Mammary epithelial cell (primary cell): ENCODE measurements at places on chromosomes 6 and 20.

GRCh38 chr6:166314454-166314853 lies 6.3 kb upstream of the PRR18 start:
- DNase-seq: no peak

DNA sequence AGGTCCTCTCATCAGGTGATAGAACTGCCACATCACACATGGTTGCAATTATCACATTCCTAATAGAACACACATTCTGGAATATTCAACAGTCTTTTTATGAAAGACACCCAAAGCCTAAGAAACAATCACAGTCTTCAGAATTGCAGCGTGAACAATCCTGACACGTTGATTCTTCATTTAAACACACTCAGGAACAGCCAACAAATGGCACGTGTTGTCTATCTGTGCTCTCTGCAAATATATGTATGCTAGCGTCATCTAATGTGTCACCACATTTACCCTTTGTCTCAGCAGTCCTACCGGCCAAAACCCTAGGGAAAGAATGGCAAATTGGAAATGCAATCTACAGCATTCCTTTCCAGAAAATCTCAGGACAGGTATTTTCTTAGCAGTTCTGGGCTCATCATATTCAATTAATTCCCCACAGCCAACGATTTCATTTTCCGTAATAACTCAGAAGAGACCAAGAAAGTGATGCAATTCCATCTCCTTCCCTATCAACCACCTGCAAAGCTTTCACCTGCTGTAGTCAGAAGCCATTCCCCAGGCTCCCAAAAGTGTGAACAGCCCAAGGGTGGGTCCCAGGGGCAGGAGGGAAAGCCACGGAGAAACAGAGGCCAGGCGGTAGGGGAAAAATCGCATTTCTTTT lies 280.3 kb upstream of the JARID2 start:
- DNase-seq: no peak

DNA sequence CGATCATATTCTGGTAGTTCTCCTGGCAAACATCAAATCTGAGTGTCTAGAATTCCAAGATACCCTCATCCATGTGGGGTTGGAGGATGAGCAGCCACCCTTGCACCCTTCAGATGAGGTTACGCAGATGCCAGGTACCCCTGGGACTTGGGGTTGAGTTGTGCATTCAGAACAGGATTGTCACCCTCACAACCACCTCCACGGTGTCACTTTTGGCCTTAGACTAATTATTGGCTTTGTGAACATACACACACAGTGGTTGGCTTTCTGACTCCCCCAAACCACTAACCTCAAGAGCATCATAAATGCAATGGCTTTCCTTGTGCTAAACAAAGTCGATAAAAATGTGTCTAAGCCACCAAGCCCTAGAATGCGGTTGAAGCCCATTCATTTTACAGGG lies 2.9 kb upstream of the F13A1 start:
- DNase-seq: no peak

- DNase-seq: no peak
Measured at GRCh38 chr6:90413867-90414266, 117.2 kb upstream of the BACH2 start.

GRCh38 chr20:46261456-46262253 lies 46.6 kb downstream of the CDH22 start:
- no peak for DNase-seq
